ENCODE measurements at places on chromosomes 11 and 22.

DNA sequence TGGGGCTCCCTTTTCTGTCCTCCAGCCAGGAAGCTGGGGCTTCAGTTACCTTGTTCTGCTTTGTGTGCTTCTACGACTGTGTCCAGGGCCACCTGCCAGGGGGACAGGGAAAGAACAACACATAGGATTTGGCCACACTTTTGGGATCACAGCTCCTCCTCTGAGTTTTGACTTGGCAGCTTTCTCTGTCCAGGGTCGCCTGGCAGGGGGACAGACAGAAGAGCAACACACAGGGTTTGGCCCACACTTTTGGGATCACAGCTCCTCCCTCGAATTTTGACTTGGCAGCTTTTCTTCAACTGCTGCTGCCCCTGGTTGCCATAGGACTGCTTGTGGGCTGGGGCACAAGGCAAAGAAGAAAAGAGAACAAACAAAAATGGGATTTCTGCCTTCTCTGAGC, 19.1 kb downstream of the INCENP start:
- no peak for DNase-seq

DNA sequence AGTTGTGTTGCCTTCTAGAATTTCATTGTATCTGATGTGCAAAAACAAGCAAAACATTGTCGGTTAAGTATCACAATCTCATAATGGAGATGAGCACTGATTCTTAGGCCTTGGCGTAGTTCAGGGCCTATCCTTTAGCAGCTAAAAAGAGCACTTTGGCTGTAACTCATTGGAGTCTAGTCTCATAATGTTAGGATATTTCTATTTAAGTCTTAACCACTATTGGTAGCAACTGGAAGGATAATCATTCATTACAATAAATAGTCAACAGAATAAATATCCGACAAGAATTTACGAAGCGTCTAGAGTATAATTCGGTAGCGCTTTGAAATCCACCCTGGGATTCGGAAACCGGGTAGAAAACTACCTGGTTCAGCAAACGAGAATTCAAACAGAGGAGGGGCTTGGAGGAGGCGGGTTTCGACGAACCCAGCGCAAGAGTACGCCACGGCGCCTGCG, 461 bp upstream of the EED start:
- no peak for DNase-seq

- no peak for DNase-seq
Measured at GRCh38 chr11:35363246-35363801, 56.0 kb downstream of the SLC1A2 start.

- no peak for DNase-seq
Measured at GRCh38 chr11:70065318-70066135, 12.6 kb upstream of the ANO1 start.

GRCh38 chr11:75475767-75476650, 43.0 kb upstream of the KLHL35 start:
- no peak for DNase-seq
